ENCODE measurements at places on chromosomes 11 and 22.

GRCh38 chr11:20597154-20597679 is 2.2 kb upstream of the SLC6A5 start:
- no peak for DNase-seq

DNA sequence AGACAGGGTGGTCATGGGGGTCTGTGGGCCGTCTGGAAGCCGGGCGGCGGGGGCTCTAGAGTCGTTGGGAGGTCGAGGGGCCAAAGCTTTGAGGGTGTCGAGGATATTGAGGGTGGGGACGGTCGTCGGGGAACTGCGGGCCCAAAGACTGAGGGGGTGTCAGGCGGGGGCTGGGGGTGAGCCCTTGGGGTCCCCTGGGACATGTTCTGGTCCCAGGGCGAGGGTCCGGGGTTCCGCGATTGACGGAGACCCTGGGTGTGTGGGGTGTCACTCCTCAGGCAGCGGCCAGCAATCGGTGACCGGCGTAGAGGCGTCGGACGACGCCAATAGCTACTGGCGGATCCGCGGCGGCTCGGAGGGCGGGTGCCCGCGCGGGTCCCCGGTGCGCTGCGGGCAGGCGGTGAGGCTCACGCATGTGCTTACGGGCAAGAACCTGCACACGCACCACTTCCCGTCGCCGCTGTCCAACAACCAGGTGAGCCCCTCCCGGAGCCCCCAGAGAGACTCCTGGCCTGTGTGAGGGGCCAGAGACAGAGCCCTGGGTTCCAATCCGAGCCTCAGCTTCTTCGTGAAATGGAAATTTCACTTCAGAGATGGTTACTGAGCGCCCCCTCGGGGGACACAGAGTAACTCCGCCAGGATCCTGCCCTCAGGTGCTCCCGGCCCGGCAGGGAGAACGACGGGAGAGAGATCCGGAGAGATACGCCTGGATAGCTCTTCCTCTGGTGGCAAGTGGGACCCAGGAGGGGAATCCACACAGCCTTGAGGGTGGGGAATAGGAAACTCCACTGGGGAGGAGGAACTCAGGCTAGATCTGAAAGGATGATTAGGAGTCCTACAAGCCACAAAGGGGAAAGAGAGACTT is 714 bp downstream of the SDF2L1 start:
- peak; percentile 84 for DNase-seq

DNA sequence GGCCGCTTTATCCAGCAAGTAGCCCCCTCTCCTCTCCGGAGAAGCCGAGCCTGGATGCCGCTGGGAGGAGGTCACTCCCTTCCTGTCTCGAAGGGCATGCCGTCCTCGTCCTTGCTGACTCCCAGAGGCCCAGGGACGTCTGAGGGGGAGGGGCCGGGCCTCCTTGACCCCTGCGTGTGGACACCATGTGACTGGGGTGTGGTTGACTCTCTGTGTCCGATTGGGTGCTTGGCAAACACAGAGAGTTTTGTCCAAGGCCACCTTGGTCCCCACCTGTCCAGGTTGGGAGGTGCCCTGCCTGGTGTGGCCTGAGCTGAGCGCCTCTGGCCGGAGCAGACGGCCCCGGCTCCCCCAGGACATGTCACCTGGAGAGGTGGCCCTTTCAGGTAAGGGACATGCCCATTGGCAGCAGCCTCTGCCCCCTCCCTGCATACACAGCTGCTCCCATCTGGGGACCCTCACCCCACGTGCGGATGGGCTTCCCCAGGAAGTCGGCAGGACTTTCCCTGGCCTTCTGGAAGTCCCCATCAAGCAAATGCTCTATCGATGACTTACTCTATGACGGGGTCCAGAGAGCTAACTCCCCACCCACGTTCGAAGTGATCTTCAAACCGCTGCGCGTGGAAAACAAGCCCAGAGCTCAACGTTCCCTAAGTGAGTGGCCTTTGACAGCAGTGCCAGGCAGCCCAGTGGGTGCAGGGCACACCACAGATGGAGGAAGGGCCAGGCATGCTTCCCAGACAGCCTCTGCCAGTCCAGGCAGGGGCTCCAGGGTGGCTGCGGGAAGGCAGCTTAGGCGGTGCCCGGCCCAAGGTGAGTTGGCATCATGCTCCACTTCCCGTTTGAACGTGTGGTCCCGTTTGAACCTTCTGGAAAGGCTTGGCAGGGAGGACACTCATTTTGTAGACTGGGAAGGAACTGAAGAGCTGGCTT is at the start of gene SMIM38:
TSS of gene SMIM38 (plus strand) at position 634 of the 933 bp plus-strand sequence. CDS start 1,912 bp downstream, outside the sequence.
- peak; percentile 29 for DNase-seq

GRCh38 chr11:77303328-77303727 is 1.8 kb upstream of the GDPD4 start:
- no peak for DNase-seq

- peak; percentile 65 for DNase-seq
Measured at GRCh38 chr11:118791961-118792569, 1.1 kb upstream of the DDX6 start.

GRCh38 chr11:74397501-74398243 is 561 bp downstream of the PGM2L1 start:
- peak; percentile 55 for DNase-seq

DNA sequence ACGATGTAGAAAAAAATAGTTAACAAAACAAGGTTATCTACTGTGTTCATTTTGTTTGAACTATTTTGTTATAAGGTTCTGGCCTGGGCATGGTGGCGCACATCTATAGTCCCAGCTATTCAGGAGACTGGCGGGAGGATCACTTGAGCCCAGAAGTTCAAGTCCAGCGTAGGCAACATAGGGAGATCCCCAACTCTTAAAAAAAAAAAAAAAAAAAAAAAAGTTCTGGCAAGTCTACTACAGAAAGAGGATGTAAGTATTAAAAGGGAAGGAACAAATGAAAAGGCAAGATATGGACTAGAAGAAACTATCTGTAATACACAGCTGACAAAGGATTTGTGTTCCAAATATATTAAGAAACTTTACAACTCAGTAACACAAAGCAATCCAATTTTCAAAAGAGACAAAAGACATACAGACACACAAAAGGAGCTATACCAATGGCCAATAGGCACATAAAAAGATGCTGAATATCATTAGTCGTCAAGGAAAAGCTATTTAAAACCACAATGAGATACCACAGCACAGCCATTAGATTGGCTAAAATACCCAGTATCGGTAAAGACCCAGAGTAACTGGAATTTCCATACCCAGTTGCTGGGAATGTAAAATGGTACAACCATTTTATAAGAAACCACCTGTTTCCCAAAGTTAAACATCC is 27.4 kb downstream of the RRAS2 start:
- no peak for DNase-seq

DNA sequence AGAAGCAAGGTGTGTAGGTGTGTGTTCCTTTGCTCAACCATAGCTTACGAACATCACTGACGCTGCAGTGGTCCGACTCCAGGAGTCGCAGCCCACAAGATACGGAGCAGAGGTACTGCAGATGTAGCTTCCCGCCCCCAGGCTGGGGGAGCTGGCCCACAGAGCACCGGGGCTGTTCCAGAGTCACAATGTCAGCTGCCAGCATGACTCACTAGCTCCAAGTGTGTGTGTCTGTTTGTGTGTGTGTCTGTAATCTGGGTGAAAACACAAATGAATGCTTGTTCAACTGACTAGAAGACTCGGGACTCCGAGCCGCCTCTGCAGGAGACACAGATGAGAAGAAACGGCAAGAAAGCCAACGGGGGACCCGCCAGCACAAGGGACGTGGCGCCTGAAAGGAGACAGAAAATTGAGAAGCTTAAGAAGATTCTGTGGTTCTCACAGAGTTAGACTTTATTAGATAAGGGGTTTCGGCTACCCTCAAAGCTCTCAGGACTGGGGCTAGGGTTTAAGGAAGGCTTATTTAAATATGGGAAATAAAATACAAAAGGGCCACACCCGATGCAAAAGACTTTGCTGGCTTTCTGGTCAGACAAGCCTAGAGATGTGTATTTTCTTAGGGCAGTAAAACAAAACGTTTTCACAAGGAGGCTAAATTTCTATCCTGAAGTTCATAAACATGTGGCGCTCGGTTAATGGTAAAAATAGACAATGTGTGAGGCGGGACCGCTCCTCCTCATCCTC is 10.7 kb downstream of the VSIG10L2 start:
- no peak for DNase-seq

GRCh38 chr11:83571302-83571701 is 285.1 kb upstream of the CCDC90B start:
- no peak for DNase-seq

DNA sequence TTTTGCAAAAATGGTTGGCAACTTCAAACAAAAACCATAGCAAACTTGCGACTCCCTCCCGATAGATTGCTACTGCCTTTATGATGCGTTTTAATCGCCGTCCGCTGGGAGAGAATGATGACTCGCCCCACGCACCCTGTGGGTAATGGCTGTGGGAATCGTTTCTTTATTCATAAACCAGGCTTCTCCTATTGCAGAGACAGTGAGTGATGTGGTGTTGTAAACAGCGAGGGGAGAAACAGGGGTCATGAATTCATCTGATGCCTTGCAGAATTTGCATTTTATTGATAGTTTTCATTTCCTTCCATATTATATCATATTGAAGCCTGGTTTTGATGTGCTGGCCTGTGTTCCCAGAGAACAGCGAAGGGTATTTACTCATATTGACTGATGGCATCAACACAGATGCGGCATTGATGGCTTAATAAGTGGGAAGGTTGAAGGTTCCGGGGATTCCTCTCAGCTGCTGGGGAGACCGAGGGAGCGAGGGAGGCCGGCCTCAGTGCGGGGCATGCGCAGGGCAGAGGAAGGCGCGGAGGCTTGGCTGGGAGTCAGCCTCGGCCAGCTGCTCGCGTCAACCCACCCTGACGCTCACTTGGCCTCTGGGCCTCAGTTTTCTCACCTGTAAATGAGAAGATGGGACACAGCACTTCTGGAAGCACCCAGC is 41.3 kb downstream of the ARHGAP8 start:
- DNase-seq, result no peak

DNA sequence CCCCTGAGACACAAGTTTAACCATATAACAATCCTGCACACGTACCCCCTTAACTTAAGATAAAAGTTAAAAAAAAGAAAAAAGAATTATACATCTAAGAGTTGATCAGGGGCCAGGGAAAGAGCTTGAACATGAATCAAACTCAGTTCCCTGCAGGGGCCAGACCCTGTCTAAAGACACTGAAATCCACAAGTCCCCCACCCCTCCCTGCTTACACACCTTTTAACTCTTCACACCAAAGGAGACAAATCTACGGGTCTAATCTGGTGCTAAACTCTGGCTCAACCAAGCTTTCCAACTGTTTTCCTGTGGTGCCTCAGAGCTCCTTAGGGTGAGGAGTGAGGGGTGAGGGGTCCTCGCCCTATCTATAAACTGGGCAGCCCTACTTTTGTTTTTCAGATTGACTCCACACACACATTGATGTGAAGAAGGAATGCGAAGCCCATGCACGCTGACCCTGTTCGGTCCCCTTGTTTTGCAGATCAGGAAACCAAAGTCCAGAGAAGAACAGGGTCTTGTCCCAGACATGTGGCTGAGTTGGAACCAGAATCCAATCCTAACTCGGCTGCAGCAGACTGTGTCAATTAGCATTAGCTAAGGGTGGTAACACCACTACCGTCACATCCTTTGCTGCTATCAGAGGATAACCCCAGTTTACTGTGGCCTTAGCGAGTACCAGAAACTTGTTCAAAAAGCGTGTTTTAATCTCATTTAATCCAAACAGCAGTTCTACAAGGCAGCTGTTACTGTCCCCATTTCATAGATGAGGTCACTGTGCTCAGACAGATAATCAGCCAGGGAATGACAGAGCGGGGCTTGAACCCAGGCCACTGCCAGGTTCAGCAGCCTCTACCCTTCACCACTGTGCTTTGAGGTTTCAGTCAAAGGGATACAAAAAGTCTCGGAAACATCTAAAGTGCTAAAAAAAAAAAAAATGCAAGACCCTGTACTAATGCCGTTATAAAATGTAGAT is 145.2 kb upstream of the SYT13 start:
- DNase-seq, result no peak

- no peak for DNase-seq
Measured at GRCh38 chr11:8828580-8829361, 82.2 kb upstream of the AKIP1 start.

- no peak for DNase-seq
Measured at GRCh38 chr11:70454197-70454767, 56.0 kb downstream of the CTTN start.

- no peak for DNase-seq
Measured at GRCh38 chr11:7826324-7826723, 29.6 kb upstream of the OR5P2 start.

DNA sequence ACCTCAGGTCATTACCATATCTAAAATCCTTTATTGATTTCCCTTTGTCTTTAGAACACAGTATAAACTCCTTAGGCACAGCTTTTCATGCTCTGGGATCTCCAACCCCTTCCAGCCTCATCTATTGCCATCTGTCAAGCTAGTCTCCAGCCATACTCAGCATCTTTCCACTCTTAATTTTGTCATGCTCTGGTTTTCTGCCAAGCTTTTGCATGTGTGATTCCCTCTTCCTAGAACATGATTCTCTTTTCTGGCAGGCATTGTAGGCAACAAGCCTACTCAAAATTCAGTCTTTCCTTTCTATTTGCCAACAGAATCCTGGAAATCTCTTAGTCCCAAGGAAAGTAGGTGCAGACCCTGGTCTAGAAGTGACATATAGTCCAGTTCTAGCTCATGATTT is 35.5 kb upstream of the SLC6A5 start:
- DNase-seq, result no peak

DNA sequence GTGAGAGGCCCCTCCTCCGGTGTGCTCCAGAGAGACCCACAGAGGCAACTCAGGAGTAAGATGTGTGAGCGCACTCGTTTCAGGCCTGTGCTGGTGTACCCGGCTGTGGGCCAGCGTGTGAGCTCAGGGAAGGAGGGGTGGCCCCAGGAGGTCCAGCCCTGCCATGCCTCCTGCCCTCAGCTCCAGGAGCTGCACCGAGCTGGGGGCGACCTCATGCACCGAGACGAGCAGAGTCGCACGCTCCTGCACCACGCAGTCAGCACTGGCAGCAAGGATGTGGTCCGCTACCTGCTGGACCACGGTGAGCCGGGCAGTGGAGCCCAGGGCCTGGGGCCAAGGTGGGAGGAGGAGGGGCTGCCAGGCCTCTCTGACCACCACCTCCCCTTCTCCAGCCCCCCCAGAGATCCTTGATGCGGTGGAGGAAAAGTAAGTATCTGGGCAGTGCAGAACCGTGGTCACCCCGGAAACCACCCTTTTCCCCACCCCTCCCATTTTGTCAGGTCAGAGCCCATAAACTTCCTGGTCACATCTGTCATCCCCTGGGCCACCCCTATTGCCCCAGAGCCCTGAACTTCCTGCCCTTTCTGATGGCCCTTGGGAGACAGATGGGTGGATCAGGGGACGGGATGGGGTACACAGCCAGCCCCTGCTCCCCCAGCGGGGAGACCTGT is 2.5 kb upstream of the MDK start:
- DNase-seq, result no peak

GRCh38 chr11:122597511-122597910 is 58.0 kb upstream of the UBASH3B start:
- DNase-seq, result no peak

DNA sequence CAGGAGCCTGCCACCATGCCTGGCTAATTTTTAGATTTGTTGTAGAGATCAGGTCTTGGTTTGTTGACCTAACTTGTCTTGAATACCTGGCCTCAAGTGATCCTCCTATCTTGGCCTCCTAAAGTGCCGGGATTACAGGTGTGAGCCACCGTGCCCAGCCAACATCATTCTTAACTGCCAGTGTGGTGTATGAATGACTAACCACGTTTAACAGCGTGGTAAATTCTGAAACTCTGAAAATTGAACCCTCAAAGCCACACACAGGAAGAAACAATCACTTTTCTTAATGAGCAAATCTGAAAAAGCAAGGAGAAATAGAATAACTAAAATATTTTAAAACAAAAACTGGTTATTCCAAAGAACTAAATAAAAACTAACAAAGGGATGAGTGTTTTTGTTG is 7.4 kb downstream of the TMEM9B start:
- peak; percentile 28 for DNase-seq

GRCh38 chr11:11253497-11253896 is 99.6 kb downstream of the CSNK2A3 start:
- no peak for DNase-seq

- no peak for DNase-seq
Measured at GRCh38 chr22:39139933-39140332, 12.5 kb downstream of the CBX7 start.
